ENCODE measurements at places on chromosomes 16 and 17.
A peak's percentile ranks its signal among the peaks of the same experiment; 100 is the strongest.

DNA sequence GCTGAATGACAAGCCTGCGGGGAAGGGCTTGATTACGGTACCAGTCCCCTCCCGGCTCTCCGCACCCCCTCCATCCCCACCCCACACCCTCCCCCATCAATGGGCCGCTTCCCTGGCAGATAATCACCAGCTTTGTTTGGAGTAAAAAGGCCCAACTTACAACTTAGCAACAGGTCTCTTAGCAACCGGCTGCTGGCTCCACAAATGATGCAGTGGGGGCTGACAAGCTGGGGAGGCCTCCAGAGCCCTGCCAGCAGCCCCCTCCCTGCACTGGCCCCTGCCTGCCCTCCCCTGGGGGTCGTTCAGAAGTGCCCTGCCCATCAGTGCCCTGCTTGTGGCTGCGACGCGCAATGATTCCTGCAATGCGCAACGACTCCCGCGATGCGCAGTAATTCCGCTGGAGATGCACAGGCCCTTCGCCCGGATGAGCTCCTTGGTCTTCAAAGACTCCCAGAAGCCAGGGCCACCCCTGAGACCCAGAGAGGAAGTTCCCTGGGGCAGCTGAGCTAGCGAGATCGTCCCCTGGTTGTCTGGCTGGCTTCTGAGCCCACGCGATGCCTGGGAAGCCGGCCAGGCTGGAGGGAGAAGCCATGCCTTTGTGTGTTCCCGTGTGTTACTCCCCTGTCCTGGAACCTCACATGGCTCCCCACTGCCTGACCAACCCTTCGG, 23.3 kb downstream of the CPNE2 start:
- DNase-seq, result no peak

DNA sequence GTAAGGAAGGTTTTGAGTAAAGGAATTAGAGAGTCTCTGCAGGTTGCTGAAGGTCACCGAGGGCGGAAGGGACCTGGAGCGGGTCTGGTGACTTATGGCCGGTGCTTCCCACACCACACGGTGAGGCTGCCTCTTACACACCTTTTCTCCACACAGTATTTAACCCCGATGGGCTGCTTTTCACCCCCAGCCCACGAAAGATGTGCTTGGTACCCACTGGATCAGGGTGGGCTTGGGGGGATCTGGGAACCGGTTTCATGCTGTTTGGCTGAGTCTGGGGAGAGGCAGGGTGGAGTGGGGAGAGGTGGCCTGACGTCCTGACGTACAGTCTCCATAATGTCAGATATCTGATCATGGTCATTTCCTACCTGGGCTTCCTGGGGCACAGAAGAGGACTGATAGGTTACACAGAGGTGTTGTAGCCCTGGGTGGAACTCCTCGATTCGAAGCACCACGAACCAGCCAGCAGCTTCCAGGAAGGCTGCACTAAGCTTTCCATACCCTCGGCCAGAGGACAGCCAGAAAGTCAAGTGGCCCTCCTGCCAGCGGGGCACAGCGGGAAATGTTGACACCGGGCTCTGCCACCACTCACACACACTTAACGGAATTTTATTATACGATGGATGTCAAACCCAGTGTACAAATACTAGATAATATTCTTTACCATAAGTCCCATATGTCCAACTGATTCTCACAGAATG, 34.0 kb downstream of the OR1D5 start:
- DNase-seq, result no peak

DNA sequence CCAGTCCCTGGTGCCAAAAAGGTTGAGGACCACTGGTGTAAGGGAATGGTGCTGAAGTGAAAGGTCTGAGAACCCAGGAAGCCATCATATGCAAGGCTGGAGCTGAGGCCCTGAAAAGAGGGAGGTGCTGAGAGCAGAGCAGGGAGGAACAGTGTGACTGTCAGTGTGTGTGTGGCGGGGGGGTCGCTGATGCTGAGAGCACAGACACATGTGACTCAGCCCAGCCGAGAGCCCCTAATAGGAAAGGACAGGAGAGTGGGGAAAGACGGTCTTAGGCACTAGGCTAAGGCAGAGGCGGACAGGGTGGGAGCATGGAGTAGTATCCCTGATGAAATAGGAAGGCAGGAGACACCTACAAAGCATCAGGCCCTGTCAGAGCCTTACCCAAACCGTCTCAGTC, 1.2 kb downstream of the B9D1 start:
- DNase-seq, result no peak

- no peak for DNase-seq
Measured at GRCh38 chr16:72810480-72810879, 237.4 kb downstream of the ZFHX3 start.

DNA sequence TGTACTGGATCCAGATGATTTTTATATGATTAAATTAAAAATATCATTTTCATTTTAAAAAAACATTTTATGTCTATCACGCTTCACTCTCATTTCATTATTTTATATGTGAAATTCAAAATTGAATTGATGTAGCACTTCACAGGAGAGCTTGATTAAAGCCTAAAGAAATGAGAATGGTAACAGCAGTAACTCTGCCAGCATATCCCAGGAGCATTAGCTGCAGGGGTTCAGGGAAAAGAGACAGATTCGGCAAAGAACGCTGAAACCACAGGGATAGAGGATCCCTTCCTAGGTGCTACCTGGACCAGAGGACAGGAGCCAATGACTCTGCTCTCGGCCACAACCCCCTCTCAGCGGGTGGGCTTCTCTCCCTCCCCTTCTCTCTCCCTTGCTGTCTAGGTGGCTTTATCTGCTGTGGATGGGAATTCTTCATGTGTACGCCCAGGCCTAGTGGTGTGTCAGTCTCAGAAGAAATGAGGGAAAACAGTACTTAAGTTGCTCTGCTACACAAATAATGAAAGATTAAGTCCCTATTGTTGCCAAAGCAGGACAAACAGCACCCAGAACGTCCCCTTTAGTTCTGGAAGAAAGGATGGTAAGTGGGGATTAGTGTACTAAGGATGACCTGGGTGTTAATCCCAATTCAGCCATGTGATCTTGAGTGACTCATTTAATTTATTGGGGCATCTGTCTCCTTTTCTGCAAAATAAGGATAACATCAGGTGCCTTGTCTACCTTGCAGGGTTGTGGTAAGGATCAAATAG, 123.3 kb downstream of the CDK5R1 start:
- DNase-seq, result no peak

DNA sequence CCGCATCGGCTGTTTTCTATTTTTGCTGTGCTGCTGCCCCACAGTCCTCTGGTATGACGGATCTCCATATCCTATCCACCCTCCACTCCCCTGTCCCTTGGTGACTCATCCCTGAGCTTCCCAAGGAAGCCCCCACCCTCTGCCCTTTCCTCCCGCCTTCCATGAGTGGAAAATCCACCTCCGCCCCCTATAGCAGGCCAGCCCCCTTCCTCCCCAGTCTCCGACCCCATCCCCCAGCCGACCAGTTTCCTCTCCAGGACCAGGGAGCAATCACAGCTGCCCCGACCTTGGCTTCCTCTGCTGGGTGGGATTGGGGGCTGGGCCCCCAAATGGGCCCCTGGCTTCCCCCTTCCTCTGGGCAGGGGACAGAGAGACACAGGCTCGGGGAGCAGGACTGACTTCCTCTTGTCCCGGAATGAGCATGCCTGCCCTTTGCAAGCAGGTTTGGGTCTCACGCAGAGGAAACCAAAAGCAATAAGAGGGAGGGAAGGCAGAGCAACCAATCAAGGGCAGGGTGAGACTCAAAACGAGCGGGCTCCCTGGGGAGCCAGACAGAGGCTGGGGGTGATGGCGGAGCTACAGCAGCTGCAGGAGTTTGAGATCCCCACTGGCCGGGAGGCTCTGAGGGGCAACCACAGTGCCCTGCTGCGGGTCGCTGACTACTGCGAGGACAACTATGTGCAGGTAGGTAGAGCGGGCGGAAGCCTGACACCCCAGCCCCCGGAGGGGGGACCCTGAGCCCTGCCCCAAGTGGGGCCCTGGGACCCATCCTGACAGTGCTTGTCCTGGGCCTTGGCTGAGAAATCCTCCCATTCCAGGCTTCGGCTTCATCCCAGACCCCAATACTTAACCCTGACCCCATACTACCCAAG, at the start of the genes ABI3 and GNGT2:
TSS of gene ABI3 (plus strand) at position 550 of the 872 bp plus-strand sequence. CDS start at position 568, 18 bp downstream.
TSS of gene GNGT2 (minus strand) at position 417 of the 872 bp plus-strand sequence. CDS start 3,152 bp downstream, outside the sequence.
- DNase-seq, result no peak

GRCh38 chr17:61160789-61161445, 238.7 kb upstream of the TBX2 start:
- no peak for DNase-seq

- DNase-seq, result no peak
Measured at GRCh38 chr17:42866216-42866615, 15.2 kb downstream of the AOC3 start.

DNA sequence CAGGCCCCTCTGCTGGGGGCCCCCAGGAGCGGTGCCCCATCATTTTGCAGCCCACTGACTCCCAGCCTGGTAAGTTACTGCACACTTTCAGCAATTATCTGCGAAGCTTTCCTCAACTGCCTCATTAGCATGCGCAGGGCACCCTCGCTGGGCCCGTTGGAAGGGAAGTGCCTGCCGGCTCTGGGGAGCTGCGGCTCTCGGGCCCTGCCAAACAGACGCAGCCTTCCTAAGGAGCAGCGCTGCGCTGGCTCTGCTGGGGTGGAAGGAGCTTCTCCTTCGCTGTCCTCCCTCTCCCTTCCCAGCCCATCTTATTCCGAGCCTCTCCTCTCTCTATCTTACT, 71.0 kb downstream of the RBBP6 start:
- DNase-seq, result no peak

GRCh38 chr17:77216486-77216885, 75.7 kb downstream of the SEC14L1 start:
- DNase-seq, result no peak

- no peak for DNase-seq
Measured at GRCh38 chr16:16817196-16817595, 438.3 kb downstream of the NPIPA7 start.

- no peak for DNase-seq
Measured at GRCh38 chr16:77679901-77680300, 42.4 kb upstream of the NUDT7 start.

GRCh38 chr16:56795011-56795410, 65.1 kb downstream of the NUP93 start:
- DNase-seq, result no peak

GRCh38 chr16:54027062-54027461, 259.5 kb downstream of the IRX3 start:
- DNase-seq, result no peak

DNA sequence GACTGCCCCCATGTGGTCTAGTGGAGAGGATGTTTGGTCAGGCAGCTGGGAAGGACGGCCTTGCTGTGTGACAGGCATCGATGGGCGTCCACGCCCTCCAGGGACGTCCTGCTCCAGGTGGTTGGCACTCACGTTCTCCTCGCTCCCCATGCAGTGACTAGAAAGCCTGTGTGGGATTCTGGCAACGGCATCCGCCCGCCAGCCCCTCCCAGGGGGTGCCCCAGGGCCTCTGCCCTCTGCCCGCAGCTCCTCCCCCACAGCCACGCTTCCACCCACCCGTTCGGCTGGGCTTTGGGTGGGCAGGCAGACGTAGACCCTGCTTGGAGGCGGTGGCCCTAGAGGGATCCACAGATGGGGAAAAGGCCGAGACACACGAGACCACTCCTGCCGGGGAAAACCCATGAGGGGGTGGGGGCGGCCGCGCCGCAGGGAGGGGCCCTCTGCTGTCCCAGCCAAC, 4.7 kb upstream of the IL17C start:
- DNase-seq, result no peak

DNA sequence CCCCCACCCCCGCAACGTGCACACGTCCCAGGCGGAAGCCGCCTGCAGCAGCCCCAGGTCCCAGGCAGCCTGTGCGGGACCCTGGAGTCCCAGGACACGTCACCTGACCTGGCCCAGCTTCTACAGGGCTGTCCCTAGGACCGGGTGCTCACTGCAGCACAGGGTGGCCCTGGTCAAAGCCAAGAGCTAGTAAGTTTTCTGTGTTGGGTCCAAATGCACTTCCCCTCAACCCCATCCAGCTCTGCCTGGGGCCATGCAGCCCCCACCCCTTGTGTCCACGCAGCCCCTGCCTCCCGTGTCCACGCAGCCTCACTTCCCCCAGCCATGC, 22.1 kb upstream of the PVALEF start:
- DNase-seq, result no peak

DNA sequence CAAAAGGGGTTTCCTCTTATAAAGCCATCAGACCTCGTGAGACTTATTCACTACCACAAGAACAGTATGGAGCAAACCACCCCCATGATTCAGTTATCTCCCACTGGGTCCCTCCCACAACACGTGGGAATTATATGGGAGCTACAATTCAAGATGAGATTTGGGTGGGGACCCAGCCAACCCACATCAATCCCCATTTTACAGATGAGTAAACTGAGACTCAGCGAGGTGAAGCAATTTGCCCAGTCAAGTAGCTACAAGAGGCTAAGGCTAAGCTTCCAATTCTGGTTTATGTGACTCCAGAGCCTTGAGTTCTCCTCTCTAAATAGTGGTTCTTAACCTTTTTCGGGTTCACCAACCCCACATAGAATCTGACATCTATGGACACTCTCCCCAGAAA, 8.8 kb downstream of the CD300A start:
- DNase-seq, result no peak

DNA sequence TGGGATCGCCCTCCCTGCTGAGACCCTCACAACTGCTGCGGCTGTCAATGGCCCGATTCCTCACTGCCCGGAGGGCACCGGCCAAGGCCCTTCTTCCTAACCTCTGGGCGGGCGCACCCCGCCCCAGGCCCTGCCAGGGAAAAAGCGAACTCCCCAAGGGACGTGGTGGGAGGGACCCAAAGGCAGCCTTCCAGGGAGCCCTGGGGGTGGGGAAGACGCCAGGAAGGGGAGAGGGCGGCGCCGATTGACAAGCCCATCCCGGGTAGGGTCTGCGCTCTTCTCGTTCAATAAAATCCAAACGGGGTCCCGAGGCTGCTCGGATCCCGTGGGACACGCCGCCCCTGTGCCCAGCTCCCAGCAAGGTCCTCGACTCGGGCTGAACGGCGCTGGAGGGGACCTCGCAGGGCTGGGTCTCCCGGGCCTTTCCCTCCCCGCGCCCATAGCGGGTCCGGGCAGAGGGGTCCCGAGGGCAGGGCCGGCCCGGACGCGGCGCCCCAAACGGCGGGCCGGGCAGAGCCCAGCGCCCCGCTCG, 416 bp downstream of the KIFC3 start:
- DNase-seq, result no peak

DNA sequence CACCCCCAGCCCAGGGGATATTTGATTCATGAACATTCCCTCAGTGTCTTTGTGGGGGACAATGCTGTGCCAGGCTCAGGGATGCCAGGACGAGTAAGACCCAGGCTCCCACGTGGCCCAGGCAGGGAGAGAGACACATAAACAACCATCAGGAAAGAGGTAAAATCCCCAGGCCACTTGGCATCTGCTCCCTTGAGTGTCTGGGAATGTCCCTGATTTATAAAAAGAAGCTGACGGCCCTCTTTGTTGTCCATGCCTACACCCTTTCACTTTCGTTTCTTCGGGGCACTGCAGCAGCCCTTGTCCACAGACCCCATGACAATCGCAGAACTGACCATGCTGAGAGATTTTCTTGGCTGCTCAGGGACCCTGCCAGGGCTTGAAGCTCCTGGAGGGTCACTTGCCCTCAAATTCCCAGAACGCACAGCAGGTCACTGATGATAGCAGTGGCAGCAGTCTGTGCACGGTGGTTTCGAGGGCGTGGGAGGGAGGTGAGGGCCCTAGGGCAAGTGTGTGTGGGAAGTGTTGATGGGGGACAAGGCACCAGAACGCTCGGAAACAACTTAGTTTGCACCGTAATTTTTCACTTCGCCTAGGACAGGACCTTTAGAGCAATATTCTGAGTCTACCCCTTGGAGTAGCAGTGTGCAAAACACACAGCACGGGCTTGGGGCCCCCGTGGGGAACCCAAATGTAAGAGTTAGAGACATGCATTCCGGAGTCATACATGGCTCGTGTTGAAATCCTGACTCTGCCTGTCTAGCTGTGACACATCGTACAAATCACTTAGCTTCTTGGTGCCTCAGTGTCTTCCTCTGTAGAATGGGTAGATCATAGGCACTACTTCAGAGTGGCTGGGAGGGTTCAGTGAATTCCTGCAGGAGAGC, 4.7 kb downstream of the NOD2 start:
- peak; percentile 24 for DNase-seq

- no peak for DNase-seq
Measured at GRCh38 chr17:81339534-81340296, 44.6 kb upstream of the SLC38A10 start.

Data from GM04504 (cell line).